ENCODE measurements at places on chromosomes 2 and 18.

GRCh38 chr2:205060269-205060668, 515.0 kb downstream of the PARD3B start:
- no peak for DNase-seq

DNA sequence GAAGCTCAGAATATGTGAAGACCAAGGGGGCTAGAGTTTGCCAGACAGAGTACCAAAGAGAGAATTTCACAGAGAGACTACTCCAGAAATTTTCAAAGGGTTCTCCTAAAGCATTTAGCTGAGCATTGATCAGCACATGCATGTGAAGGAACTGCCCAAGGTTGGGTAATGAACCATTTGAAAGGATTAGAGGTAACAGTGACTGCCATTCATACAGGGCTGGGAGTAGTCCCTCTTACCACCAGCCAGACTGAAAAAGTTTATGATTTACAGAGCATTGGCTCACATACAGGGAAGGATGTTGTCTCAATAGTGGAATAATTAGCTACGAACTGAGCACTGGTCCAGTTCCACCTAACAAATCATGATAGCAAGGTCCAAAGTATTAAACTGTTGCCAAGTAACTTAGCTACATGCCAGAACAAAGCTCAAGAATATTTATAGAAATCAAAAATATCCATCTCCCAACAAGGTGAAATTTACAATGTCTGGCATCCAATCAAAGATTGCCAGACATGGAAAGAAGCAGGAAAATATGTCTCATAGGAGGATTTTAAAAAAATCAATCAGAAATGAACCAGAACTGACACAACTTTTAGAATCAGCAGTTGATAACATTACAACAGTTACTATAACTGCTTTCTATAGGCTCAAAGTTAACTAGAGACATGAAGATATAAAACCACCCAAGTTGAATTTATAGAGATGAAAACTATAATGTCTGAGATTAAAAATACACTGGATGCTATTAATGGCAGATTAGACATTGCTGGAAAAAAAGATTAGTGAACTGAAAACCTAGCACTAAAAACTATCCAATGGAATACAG, 25.7 kb upstream of the RNF103 start:
- no peak for DNase-seq

GRCh38 chr2:128638341-128639119, 319.9 kb upstream of the HS6ST1 start:
- DNase-seq, result no peak

GRCh38 chr2:103002954-103003353, 241.1 kb downstream of the TMEM182 start:
- no peak for DNase-seq

All from activated gamma-delta T cell (primary cell).